ENCODE measurements at places on chromosomes 4 and X.

DNA sequence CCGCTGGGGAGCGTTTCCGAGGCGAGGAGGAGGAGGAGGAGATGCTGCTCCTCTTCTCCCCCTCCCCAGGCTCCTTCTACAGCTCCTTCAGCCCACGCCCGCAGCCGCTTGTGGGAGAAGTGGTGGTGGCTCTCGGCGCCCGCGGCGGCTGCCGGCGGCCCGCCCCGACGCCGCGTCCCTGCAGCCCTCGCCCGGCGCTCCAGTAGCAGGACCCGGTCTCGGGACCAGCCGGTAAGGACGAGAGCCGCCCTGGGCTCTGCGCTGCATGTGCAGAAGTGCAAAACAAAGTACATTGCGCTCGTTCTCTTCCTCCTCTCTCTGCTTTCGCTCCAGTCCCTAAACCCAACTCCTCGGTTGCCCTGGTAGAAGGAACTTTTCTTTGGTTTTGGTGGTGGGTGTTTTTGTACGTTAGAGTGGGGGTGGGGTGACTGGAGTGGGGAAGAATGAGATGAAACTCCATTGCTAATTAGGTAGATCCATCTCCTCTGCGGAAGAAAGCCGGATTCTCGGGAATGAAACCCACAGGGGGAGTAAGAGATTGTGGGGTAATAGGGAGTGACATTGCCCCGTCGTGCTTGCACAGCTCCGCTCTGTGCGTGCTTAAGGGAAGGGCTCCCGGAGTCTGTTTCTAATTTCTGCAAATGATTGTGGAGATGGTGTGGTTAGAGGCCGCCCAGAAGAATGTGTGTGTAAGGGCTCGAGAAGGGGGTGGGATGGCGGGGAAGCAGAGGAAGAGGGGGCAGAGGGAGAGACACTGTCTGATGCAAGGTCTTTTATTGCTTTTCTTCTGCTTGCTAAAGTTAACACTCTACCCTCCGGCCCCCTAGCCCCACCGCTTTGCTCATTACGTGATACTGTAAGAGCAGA is 677 bp downstream of the PTPN13 start:
- no peak for DNase-seq

GRCh38 chr4:21991050-21991449 is 42.5 kb upstream of the KCNIP4 start:
- DNase-seq: no peak

- DNase-seq: no peak
Observed at GRCh38 chrX:46165411-46165810, 379.8 kb downstream of the ZNF674 start.

GRCh38 chr4:6608758-6609414 is 31.6 kb upstream of the MRFAP1 start:
- no peak for DNase-seq

DNA sequence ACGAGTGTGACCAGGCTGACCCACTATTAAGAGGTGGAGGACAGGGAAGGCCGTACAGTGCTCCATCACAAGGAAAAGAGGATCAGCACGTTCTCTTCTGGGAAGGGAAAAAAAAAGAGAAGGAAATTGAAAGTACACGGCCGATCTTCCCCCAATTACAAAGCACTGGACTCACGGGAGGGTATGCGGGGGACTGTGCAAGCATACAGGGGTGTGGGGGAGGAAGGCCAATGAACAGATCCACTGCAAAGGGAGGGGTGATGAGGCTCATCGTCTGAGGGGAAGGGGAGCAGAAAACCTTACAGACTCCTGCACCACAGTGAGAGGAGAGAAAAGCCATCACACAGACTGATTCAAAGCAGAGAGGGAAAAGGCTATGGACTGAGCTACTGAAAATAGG is 1.1 kb downstream of the ELK1 start:
- DNase-seq: no peak

All from stimulated activated CD4-positive, alpha-beta T cell treated with anti-CD3 and anti-CD28 coated beads, Interleukin-12 subunit alpha, Interleukin-12 subunit beta, amount 100 ng/mL, for 24 hours (primary cell).